Tibial artery (tissue), 4 donors: ENCODE measurements at places on chromosomes 13 and 19.

DNA sequence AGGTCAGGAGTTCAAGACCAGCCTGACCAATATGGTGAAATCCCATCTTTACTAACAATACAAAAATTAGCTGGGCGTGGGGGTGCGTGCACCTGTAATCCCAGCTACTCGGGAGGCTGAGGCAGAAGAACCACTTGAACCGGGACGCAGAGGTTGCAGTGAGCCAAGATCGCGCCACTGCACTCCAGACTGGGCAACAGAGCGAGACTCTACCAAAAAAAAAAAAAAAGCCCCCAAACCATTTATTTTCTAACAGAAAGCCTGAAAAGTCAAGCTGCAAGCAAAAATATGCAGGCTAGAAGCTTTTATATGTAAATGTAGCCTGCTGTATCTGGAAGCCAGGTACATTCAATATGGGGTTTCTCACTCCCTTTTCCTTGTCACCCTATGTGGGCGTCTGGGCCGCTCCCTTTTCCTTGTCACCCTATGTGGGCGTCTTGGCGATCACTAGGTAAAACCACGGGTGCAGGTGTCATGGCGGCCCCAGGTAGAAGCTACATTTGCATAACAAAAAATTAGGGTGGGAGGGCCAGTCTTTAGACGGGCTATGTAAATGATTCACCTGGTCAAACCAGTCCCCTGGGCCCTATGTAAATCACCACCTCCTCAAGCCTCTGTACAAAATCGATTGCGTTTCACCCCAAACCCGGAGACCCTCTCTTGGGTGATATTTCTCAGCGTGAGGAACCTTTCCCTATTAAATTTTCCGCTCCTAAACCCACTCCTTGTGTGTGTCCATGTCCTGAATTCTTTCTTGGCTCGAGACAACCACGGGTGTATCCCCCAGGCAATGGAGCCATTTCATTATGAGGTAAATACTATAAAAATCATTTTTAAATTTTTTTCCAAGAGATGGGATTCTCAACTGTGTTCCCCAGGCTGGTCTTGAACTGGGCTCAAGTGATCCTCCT, 2.1 kb downstream of the TRIM13 start:
- no peak for DNase-seq

- DNase-seq: no peak
These were observed 253 bp upstream of the TPTE2 start for GRCh38 chr13:19561585-19561984.

DNA sequence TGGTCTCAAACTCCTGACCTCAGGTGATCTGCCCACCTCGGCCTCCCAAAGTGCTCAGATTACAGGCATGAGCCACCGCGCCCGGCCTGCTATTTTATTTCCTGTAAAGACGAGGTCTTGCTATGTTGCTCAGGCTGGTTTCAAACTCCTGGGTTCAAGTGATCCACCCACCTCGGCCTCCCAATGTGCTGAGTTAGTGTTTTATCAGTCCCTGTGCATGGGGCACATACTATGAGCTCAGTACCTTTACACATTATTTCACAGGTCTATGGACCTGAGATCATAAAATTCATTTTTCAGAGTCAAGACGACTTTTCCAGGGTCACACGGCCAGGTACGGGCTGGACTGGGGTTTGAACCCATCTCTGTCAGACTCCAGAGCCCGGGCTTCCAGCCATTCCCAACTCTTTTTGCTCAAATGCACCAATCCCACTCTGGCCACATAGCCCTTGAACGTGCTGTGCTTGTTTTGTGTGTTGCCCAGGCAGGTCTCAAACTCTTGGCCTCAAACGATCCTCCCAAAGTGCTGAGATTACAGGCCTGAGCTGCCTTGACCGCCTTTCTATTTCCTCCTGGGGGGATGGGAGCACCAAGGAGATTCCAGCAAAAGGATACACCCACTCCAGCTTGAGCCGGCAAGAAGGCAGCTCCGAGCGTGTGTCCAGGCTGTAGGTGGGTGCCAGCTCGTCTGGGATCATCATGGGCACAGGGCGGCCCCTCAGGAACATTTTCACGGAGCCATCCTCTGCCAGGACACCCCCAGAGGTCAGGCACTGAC, 1.1 kb downstream of the EML2 start:
- DNase-seq: no peak

DNA sequence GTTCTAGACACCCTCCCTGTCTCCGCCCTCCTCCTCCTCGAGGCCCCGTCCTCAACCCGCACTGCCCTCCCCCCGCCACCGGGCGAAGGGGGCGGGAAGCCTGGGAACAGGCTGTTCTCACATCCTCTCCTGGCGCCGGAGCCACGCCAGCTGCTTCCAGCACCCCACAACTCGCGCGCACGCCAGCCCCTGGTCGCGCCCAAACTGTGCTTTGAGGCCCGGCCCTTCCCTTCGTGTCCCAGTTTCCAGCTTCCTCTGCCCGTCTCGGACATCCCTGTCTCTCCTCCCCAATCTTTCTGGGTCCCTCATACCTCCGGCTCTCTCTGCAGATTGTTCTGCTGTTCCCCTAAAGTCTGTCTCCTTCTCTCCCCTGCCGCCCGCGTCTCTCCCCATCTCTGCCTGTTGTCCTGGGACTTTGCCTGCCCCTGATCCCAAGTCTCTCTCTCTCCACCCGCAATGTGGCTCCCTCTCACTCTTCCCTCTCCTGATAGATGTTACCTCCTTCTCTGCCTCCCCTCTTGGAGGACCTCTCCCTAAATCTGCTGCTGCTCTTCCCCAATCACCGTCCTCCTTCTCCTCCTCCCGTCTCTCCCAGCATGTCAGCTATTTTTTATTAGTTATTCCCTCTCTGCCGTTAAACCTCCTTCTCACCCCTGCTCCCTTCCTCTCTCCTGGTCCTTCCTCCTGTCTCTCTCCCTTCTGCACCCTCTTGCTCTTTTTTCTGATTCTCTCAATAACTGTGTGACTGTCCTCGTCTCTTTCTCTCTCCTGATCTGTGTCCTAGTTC, 14.2 kb downstream of the DPF1 start:
- peak; percentile 74 for DNase-seq

DNA sequence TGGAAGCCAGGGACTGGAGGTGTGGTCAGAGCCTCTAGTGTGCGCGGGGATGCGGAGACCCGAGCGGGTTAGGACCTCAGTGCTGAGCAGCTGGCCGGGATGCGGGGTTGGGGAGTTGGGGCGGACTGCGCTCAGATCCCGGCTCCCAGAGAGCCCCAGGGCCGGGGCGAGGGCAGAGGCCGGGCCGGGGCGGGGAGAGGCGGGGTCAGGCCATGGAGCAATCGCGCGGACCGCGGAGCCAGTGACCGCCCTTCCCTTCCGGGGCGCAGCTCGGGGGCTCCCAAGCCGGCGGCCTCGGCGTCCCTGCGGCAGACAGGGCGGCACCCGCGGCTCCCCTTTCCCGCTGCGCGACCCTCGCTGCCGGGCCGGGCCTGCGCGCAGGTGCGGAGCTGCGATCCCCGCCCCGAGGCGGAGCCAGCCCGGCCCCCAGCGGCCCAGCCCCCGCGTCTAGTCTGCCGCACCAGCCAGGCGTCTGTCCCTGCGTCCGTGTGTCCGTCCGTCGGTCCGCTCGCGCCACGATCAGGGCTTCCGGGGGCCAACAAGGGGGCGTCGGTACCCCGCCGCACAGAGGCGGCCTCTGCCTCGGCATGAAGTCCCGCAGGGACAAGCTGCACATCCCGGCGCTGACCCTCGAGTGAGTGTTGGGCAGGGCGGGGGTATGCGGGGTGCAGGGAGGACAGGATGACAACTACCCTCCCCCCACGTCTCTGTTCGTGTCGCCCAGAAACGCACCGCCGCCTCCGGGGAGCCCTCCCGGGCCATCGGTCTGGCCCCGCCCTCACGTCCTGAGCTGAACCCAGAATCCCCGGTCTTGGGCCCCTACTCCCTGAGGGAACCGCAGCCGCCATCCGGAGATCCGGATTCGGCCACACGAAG, 12.4 kb downstream of the MAST3 start:
- DNase-seq: peak; percentile 46

- no peak for DNase-seq
These were observed 21.8 kb downstream of the RFXAP start for GRCh38 chr13:36840718-36841250.

GRCh38 chr19:19410553-19411550, 5.4 kb downstream of the GATAD2A start:
- DNase-seq: no peak

DNA sequence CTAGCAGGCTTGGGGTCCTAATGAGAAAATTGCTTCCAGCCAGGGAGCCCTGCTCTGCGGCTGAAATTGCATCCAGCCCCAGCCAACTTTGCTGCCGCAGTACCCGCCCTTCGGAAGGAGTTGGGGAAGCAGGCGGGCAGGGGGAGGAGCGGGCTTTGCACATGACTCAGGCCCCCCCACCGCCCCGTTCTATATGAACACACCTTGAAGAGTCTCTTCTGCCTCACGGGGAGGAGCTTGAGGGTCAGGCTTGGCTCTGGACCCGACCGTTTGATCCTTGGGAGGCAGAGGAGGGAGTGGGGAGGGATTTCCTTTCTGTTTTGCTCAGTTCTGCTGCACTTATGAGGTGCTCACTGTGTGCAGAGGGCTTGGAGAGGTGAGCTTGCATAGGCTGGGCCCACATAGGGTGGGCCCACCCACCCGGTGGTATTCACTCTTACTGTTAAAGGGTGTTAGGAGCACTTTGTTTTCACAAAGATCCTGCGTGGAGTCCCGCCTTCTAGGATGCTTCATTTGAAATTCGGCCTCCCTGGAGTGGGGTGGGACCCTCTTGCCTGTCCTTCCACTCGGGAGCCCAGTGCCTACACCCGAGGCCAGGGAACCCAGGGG, 46.5 kb downstream of the LYL1 start:
- peak; percentile 90 for DNase-seq

DNA sequence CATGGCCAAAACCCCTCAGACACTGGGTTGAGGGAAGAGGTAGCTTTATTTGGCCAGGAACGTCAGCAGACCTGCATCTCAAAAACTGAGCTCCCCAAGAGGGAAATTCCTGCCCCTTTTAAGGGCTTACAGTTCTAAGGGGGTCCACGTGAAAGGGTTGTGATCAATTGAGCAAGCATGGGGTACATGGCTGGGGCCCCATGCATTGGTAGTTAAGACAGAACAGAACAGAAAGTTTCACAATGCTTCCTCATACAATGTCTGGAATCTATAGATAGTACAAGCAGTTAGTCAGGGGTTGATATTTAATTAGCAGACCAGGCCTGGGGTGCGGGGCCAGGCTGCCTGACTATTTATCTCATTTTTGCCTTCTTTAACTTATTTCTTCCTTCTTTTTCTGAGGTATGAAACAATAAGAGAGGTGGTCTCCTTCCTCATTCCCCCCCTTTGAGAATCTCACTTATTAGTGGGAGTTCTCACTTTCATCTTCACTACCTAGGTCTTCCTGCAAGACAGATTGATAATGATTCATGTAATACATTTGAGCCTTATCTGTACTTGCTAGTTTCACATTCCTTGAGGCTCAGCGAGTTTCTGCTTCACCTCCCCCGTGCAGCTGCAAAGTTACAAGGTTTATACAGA, 84.8 kb downstream of the SLC25A15 start:
- no peak for DNase-seq

GRCh38 chr19:41221514-41222205, 2.6 kb downstream of the AXL start:
- no peak for DNase-seq

- DNase-seq: no peak
These were observed 19.4 kb upstream of the GPR18 start for GRCh38 chr13:99277629-99278028.

DNA sequence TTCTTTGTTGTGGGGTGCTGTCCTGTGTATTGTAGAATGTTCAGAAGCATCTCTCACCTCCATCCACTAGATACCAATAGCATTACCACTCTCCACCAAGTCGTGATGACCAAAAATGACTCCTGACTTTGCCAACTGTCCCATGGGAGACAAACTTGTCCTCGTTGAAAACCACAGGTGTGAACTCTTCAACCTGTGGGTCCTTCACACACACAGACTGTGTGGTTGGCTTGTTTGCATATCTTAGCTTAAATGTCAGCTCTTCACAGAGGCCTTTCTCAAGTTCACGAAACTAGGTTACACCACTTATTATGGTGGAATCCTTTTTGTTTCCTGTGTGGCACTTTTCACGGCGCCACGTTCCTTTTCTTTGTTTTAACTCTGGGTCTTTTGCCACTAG, 6.8 kb downstream of the GPC5 start:
- no peak for DNase-seq

DNA sequence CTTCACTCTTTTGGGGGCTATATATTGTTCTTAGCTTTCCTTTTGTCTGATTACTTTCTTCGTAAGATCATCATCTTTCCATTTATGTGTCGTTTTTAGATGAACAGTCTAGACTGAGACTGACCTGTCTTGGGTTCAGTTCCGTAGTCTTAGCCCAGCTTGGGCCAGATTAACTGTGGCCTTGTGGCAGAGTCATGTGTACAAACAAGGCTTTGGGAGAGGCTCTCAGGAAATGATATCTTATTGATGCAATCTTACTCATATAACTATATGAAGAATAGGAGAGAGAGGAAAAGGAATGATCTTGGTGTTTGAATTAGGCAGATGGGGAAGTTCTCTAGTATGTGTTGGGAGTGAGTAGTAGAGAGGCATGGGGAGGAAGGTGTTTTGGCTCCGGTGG, 6.8 kb upstream of the ERCC5 start:
- no peak for DNase-seq

DNA sequence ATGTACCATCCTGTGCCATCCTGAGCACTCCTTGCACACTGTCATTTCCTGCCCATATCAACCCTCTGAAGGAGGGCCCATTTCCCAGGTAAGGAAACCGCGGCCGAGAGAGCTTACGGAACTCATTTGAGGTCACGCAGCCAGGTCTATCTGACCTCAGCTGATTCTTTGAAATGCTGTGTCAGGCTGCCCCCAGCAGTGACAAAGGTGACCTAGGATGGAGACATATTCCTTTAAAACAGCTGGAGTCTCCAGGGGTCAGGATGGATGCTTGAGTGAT, 42.2 kb upstream of the VSTM2B start:
- DNase-seq: no peak

- DNase-seq: no peak
These were observed 115.6 kb upstream of the UQCRFS1 start for GRCh38 chr19:29328586-29328985.

DNA sequence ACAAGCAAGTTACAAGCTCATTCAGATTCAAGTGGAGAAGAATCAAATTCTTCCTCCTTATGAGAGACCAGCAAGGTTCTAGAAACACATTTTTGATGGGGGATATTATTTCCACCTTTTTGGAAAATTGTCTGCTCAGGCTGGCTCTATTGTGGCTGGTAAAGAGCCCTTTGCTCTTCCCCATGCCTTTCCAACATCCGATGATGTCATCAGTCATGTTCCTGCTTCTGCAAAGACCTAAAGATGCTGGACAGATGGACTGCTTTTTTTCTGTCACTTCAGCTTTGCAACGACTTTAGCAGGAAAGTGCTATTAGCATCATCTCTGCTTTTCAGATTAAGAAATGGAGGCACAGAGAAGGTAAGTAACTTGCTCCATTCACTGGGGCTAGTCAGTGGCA, 4.2 kb downstream of the ADGRE3 start:
- DNase-seq: no peak

DNA sequence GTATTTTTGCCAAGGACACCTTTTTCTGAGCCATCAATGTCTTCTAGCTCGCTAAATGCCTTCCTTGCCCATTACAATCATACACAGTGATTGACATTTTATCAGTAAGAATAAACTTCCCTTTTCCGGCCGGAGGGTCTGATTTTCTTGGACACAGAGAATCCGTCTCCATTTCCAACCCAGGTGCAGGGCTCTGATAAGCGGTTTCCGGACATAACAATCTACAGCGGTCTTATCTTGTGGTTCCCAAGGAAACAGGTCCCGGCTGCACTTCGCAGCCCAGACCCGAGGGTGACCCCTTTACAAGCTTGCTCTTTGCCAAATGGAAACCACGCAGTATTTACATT, 5.1 kb upstream of the ZNF77 start:
- DNase-seq: no peak
